Fibroblast of skin of back (primary cell): ENCODE measurements at places on chromosomes 3 and 15.

- no peak for DNase-seq
These were observed 102.9 kb downstream of the SHQ1 start for GRCh38 chr3:72745146-72745999.

DNA sequence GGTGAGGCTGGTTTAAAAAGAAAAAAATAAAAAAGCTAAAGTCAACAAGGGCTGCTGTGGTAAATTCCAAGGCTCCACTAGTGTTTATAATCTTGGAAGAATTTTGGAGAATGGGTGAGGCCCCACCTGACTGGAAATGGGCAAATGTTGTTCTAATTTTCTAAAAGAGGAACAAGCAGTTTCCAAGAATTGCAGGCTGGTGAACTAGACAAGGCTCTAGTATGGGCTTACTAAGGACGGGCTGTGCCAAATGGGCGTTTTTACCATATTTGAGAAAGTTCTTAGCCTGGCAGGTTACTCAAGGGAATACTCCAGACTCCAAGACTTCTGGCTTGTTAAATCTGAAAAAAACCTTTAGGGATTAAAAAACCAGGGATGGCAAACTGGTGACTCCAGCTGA lies 67.0 kb upstream of the ABHD2 start:
- DNase-seq = peak; percentile 52

GRCh38 chr3:138381950-138382715 lies 33.8 kb downstream of the MRAS start:
- no peak for DNase-seq

DNA sequence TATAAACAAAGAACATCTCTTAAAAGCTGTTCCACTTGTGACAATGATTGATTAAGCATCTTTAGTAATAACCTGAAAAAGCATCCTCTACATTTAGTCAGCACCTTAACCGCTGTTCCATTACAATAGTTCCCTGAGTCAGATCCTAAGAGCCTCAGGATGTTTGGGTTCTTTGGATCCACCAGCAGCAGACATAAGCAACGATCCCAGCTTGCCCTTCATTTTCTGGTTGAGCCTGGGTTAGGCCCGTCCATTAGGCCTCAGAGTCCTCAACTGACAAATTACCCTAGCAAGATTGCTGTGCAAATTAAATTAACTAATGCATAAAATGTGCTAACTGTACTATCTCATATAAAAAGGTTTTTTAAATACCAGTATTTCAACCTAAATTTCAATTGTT lies 42.3 kb upstream of the ROBO1 start:
- DNase-seq = no peak

GRCh38 chr3:119745942-119746341 lies 36.0 kb upstream of the NR1I2 start:
- no peak for DNase-seq

DNA sequence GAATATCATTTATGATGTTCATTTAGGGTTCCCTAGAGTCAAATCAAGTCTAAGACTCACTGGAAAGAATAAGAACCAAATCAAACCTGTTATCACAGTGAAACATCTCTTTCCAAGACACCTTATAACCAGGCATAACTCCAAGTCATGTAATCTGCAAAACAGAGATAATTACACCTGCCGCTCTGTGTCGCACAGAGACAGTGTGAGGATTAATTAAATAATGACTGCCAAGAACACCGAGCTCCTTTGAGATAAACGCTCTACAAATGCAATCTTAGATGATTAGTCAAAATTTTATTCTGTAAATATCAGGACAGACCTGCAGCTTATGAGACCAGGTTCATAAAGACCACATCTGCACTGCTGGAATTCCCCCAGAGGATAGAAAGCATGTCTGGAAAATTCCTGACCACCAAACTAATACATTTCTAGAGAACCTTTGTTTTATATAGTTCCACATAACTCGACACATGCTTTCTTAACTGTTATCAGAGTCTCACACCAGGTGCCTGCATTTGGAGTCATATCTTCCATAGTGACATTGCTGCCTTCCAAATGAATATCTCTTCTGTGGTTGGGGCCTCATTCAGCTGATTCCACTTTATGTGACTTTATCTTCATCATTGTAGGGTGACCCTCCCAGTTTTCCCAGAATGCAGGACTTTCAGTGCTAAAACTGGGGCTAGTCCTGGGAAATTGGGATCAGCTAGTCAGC lies 252.8 kb downstream of the CD47 start:
- DNase-seq = no peak

GRCh38 chr3:195139876-195140240 lies 131.1 kb downstream of the XXYLT1 start:
- DNase-seq = no peak

DNA sequence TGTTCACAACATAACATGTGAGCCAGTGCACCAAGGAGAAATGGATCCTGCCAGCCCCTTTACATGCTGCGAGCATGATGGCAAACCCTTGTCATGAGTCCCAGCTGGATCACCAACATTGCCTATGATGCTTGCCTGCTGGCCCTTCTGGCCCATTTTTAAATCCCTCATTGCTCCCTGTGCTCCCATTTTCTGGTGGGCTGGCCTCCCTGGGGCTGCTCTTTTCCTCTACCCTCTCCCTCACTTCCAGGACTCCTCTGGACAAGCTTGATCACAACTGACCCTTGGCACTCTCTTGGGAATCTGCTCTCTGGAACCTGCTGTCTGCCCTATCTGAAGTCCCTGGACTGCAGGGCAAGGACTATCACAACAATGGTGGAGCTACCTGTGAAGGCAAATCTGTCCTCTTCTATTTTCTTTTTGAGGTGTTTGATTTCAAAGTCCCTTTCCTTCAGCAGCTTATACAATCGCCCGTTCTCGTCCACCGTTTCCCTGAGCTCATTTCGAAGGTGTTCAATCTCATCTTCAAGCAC lies 16.3 kb downstream of the CCDC13 start:
- DNase-seq = no peak

GRCh38 chr15:44971036-44971435 lies 14.5 kb downstream of the TERB2 start:
- DNase-seq = no peak

DNA sequence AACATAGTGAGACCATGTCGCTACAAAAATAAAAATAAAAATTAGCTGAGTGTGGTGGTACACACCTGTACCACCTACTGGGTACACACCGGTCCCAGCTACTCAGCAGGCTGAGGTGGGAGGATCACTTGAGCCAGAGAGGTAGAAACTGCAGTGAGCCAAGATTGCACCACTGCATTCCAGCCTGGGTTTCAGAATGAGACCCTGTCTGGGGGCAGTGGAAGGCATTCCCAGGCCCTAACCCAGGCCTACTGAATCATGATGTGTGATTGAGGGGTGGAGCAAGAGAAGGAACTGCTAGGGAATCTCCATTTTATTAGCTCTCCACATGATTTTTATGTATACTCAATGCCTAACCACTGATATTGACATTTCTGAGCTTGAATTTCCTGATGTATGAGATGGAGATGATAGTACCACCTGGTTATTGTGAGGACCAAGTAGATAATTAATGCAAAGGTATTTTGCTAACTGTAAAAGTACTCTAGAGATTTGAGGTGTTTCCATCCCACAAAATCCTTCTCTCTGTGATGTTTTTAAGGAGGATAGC lies 169.5 kb upstream of the UMPS start:
- no peak for DNase-seq

GRCh38 chr3:71690341-71690841 lies 34.8 kb downstream of the EIF4E3 start:
- DNase-seq = peak; percentile 64
